ENCODE measurements at places on chromosomes 3 and 15. TPM values are rescaled to one million over a fixed set of nuclear protein-coding genes. Genes with fewer than 3 reads are reported as not detected.

LMAN1L gene
- 7.6 TPM for total RNA-seq

SLC22A13 gene
- total RNA-seq = 0.38 TPM

SETD2 gene
- 31.2 TPM for total RNA-seq

GNAT1 gene
- not detected for total RNA-seq

ATP13A5 gene
- not detected for total RNA-seq

DNA sequence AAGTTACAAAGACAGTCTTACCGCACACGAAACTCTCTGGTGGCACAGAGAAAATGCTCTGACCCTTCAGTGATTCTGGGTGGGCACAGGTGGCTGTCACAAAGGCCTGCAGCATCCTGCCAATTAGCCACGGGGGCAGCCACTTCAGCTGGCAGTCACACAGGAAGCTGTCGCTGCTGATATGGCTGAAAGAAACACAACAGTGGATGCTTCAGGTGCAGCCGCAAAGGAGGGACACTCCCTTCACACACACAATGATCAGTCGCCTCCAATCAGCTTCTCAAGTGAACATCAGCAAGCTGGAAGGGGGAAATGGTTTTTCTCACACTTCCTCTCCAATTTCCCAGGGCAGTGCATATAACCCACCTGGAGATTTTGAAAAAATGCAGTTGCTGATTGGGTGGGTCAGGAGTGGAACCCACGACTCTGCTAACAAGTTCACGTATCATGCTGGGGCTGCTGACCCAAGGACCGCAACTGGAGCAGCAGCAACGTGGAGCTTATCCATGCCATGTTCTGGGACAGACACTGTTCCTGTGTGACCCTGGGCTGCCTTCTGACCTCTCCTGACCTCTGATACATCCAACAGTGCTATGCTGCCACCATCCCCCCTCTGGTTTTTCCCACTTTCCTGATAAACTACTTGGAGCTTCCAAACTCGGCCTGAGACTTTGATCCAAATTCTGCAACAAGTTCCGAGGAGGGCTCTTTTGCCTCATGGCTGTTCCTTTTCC is 106.6 kb downstream of the LRIG1 start:
- DNase-seq = no peak

- no peak for DNase-seq
Observed at GRCh38 chr3:9732080-9732739, 675 bp downstream of the BRPF1 start.

DNA sequence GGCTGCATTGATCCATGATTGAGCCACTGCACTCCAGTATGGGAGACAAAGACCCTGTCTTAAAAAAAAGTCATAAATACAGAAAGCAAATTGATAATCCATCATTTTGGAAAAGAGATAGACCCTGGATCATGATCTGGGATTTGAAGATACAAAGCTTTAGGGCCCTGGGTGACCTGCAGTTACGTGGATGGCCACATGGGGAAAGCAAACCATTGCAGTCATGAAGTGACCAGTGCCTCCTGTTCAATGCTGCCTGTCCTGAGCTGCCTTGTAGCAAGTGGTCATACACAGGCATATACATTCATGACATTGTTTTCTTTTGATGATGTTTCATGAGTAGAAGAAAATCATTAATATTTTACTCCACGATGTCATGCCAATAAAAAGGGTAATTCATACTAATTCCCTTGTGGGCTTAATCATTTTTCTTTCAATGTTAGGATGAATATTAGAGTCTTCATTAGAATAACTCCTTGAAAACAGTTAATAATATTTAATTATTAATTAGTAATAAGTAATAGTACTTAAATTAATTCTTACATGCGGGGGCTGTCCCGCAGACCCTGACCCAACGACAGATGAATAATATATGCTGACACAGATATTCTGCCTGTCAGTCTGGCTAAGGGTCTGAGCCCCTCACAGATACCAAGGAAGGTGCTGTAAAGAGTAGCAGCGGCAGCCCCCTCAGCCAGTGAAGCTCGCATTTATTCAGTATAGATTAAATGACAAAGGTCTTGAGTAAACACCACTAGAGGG is 109.0 kb upstream of the UNC13C start:
- DNase-seq = no peak

GRCh38 chr3:76912841-76913383 is 127.0 kb upstream of the ROBO2 start:
- no peak for DNase-seq

DNA sequence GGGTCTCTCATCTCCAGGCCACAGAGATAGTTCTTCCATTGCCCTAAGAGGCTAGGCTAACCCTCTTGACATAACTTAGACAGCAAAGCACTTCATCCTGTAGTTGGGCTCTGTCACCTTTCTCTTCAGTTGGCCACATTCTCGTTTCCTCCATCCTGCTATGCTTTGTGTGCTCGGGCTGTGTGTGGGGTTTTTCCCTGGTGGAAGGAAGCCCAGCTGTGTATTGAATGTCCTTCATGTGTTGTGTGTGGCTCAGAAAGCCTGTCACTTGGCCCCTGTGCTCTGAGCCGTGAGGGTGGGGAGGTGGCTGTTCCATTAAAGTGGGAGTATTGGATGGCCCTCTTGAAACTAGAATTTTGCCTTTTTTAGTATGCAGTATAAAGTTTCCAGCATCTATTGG is 8.8 kb upstream of the EXOG start:
- no peak for DNase-seq

- no peak for DNase-seq
Observed at GRCh38 chr3:177982034-177982433, 554.2 kb upstream of the KCNMB2 start.

- no peak for DNase-seq
Observed at GRCh38 chr3:135057996-135058395, 262.9 kb downstream of the EPHB1 start.

GRCh38 chr3:142226474-142226873 is 1.1 kb upstream of the GK5 start:
- no peak for DNase-seq

DNA sequence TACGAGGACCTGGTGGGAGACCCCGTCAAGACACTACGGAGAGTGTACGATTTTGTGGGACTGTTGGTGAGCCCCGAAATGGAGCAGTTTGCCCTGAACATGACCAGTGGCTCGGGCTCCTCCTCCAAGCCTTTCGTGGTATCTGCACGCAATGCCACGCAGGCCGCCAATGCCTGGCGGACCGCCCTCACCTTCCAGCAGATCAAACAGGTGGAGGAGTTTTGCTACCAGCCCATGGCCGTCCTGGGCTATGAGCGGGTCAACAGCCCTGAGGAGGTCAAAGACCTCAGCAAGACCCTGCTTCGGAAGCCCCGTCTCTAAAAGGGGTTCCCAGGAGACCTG is 2.5 kb downstream of the CHST2 start:
- DNase-seq = no peak

GRCh38 chr3:75101329-75102147 is 487.1 kb upstream of the CNTN3 start:
- DNase-seq = no peak

DNA sequence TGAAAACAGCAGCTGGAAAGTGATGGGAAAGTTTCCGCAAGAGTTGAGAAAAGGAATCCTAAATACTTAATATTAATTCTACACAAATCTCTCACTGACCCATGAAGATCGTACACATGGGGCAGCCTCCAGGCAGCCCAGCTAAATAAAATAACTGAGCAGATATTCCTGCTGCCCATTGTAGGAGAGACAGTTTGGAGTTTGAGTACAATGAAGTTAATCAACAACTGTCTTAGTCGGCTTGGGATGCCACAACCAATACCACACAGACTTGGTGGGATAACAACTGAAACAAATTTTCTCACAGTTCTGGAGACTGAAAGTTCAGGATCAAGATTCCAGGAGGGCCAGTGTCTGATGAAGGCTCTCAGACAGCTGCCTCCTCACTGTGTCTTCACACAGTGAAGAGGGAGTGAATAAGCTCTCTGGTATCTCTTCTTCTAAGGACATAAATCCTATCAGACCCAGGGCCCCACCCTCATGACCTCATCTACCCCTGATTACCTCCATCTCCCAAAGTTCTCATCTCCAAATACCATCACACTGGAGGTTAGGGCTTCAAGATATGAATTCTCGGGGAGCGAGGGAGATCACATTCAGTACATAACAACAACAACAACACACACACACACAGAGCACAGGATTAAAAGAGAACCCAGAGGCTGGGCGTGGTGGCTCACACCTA is 9.7 kb downstream of the TRPM7 start:
- no peak for DNase-seq

- DNase-seq = no peak
Observed at GRCh38 chr15:99324700-99325099, 73.4 kb downstream of the LRRC28 start.

DNA sequence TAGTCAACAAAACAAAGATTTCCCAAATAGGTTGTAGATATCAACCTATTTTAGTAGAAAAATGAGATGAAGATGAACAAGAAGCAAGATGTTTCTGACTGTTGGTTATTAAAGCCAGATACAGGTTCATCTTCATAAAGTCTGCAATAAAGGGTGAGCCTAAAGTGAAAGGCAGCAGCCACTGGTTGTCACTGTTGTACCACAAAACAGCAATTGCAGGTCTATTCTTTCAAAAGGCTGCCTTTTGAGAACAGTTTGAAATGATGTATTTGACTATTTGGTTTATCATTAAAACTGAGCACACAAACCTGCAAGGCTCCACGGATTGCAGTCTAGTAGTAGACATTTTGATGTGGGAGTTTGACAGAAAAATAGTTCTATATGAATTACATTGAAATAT is 543.4 kb downstream of the GBE1 start:
- no peak for DNase-seq

DNA sequence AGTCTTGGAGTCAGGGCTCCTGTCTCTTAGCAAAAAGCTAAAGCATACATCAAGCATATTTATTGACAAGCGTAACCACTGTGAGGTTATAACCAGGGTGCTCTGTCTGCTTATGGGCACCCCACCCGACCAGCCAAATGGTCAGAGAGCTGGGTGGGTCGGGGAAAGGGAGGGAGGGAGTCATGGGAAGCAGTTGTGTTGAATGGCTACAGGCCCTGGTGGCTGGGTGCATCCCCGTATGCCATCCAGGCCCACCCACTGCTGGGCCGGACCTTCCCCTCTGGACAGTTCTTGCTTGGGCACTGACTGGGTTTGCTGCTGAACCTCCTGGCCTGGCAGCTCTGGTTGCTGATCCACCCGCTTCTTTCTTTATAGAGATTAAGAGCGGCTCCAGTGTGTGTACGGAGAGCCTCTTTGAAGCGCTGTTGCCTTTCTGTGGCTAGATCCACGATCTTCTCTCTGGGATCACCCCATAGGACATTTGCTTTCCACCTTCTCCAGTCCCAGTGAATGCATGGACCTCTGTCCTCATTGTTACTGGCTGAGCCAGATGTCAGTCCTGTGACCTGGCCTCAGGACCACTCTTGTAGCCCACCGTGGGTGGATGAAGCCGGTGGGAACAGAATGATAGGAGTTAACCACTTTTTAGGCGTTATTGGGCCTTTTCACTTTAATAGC is 59.6 kb downstream of the SMAD3 start:
- no peak for DNase-seq

- no peak for DNase-seq
Observed at GRCh38 chr3:189458528-189458927, 172.7 kb upstream of the TP63 start.

- DNase-seq = no peak
Observed at GRCh38 chr3:183845608-183846288, 20.4 kb upstream of the MAP6D1 start.

- DNase-seq = no peak
Observed at GRCh38 chr3:171566803-171567422, 106.7 kb upstream of the TNIK start.

DNA sequence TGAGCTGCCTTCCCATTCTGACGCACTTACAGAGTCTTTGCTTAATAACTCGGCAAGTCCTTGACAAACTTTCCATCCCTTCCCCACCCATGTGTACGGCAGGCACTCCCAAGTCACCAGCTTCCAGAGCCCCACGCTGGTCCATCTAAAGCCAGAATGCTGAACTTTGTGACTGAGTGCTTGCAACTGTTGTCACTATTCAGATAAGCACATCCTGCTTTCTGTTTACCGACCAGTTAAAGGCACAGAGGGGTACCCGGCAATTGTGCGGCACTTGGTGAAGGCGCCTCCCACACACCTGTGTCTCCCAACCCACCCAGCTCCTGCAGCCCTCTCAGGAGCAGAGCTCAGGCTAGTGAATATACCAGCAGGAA is 430.6 kb downstream of the FOXP1 start:
- DNase-seq = no peak

GRCh38 chr15:76193934-76194333 is 117.3 kb downstream of the ETFA start:
- no peak for DNase-seq

GRCh38 chr3:133238015-133238414 is 161.8 kb upstream of the BFSP2 start:
- no peak for DNase-seq

- DNase-seq = no peak
Observed at GRCh38 chr15:63615935-63616334, 18.7 kb downstream of the FBXL22 start.

DNA sequence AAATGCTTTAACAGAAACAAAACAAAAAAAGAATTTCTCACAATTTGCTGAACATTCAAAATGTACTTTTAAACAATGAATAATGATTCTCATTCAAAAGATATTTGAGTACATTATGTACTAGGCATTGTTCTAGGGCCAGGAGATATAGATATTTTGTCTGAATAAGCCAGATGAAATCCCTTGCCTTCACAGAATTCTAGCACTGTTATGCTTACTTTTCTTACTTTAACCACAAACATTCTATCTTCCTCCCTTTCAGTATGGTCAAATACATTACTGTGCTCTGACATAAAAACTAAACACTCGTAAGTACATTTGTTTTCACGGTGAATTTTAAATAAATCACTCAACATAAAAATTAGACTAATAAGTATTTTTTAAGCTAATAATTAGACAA is 116.7 kb downstream of the ADAM10 start:
- DNase-seq = no peak

GRCh38 chr15:91844928-91845327 is 8.6 kb upstream of the SLCO3A1 start:
- DNase-seq = no peak
